ENCODE measurements at places on chromosomes 2 and 18.

DNA sequence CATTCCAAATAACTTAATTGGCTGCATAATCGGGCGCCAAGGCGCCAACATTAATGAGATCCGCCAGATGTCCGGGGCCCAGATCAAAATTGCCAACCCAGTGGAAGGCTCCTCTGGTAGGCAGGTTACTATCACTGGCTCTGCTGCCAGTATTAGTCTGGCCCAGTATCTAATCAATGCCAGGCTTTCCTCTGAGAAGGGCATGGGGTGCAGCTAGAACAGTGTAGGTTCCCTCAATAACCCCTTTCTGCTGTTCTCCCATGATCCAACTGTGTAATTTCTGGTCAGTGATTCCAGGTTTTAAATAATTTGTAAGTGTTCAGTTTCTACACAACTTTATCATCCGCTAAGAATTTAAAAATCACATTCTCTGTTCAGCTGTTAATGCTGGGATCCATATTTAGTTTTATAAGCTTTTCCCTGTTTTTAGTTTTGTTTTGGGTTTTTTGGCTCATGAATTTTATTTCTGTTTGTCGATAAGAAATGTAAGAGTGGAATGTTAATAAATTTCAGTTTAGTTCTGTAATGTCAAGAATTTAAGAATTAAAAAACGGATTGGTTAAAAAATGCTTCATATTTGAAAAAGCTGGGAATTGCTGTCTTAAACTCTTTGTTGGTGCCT is 1.4 kb downstream of the PCBP1 start:
- DNase-seq: no peak

GRCh38 chr2:49286045-49286444 is 131.7 kb upstream of the FSHR start:
- DNase-seq: no peak

DNA sequence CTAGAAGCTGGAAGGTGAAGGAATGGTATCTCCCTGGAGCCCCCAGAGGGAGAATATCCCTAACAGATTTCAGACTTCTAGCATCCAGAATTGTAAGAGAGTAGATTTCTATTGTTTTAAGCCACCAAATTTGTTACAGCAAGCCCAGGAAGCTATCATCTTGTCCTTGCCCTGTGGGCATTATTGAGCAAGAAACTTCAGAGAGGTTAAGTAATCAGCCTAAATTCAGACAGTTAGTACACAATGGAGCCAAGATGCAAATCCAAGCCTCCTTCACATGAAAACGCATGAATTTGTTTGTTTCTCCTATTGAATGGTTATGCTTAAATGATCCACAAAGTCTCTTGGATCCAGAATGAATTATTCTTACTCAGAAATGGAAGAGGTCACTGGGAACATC is 55.2 kb upstream of the TRIB2 start:
- peak; percentile 13 for DNase-seq

DNA sequence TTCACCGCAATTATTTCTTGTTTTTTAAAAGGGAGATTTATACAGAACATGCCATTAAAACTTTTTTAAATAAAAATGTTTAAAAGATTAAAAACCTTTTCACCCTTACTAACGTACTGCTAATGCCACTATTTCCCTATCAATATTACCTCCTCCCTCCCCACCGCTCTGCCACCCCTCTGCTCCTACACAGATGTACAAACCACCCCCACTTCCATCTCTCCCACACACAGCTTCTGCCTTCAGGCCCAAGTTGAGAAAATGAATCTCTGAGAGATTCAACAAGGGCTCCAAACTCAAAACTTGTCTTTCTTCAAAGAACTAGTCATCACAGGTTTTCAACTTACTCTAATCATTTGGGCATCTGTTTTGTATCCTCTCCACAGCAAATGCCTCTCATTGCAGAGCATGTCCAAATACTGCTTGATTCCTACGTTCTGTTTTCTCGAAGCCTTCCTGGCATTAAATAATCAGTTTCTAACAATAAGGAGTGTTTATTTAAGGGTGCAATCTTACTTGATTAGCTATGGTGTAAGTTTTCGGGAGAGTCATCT is 32.1 kb downstream of the FARSB start:
- DNase-seq: no peak

GRCh38 chr18:57923611-57924010 is 120.4 kb upstream of the NEDD4L start:
- no peak for DNase-seq

GRCh38 chr2:106039634-106040315 is 154.3 kb downstream of the UXS1 start:
- DNase-seq: no peak

DNA sequence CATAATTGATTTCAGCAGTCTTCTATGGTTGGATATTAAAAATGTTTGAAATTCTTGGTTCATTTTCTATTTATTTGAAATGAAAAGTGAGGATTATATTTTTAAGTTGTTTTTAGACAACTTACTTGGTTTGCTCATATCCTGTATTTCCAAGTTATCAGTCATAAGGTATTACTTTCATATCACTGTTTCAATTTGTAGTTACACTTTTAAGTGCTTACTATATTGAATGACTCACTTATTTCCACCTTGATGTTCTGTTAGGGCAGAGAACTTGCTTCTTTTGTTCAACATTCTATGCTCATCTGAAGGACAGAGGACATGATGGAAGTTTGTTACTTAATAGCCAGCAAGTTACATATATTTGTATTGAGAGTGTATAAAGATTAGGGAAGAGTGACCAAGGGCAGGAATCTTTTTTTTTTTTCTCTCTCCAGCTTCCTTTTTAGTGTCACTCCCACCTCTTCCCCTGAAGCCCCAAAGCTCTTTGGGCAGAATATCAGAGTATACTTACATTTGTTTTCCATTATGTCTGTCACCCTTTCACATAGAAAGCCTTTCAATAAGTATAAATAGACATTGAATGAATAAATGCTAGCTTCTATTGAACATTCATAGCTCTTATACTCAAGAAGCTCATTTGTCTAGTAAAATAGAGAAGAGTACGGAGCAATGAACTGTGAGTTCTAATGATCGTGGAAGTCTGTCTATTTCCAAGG is 28.1 kb downstream of the PIK3C3 start:
- no peak for DNase-seq

DNA sequence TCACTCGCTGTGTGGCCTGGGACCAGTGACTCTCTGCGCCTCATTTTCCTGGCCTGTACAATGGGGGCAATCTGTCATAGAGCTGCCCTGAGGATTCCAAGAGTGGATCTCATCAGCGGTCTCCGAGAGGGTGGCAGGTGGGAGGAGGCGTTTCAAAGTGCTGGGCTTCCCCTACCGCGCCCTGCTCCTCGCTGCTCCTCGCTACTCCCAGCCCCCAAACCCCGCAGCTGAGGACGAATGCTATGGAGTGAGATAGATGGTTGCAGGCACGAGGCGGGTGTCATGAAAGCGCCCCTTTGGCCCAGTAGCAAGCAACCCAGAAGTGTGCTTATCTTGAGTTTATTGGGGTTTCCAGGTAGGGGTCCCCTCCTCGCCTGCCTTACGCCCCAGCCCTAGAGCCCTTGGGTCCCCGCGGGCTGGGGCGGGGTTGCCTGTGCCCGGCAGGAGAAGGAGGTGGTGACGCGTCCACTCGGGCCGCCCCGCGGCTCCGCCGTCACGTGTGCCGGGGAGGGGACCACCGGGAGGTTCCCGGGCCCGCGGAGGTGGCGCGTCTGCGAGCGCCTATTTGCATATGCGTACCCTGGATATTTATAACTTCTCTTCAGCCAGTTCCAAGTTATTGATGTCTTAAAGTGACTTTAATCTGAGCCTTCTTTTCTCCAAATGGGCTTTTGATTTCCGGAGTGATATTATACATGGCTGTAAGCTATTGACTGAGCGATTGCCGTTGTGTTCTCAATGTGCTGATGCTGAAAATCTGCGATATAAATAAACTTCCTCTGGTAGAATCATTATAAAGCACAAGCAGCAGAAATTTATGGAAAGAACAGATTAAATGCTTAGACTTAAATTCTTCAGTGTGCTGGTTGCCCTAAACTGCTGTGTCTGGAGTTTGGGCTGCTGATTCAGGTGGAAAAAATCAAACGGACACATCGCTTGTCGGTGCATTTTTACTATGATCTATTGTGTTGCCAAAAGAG is 263.7 kb downstream of the ATAD2B start:
- DNase-seq: peak; percentile 23

GRCh38 chr2:23427976-23428375 is 43.0 kb downstream of the KLHL29 start:
- DNase-seq: no peak

DNA sequence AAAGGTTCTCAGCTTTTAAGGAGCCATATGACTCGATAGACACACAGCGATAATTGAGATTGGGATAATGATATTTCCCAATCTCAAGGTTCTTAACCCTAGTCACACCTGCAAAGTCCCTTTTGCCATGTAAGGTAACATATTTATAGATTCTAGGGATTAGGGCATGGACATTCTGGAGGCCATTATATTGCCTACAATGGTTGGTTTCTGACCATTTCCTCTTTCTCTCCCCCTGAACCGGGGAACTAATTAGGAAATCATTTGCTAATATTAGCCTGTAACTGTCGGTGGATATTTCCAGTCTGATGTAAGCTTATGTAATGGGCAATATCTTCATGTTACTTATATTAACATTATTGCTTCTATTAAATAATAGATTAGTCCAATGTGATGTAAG is 40.8 kb upstream of the ARHGAP15 start:
- no peak for DNase-seq

GRCh38 chr18:49123431-49123830 is 172.7 kb upstream of the SMAD7 start:
- DNase-seq: peak; percentile 41

DNA sequence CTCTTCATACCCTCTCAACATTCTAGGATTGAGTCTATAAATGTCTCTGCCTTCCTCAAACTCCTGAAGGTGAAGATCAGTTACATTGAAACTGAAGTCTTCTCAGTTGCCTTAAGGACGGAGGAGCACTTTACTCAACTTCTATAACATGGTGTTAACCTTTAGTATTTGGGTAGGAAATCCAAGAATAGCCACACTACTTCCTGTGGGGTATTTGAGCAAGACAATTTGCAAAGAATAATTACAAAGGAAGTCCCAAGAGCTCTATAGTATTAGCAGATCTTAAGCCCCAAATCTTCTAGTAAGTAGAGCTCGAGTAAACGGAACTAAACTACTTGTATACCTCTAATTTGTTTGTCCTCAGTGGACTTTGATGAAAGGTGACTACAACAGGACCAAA is 80.9 kb downstream of the SP100 start:
- DNase-seq: no peak

- DNase-seq: no peak
Measured at GRCh38 chr18:74012954-74013630, 134.5 kb downstream of the FBXO15 start.

DNA sequence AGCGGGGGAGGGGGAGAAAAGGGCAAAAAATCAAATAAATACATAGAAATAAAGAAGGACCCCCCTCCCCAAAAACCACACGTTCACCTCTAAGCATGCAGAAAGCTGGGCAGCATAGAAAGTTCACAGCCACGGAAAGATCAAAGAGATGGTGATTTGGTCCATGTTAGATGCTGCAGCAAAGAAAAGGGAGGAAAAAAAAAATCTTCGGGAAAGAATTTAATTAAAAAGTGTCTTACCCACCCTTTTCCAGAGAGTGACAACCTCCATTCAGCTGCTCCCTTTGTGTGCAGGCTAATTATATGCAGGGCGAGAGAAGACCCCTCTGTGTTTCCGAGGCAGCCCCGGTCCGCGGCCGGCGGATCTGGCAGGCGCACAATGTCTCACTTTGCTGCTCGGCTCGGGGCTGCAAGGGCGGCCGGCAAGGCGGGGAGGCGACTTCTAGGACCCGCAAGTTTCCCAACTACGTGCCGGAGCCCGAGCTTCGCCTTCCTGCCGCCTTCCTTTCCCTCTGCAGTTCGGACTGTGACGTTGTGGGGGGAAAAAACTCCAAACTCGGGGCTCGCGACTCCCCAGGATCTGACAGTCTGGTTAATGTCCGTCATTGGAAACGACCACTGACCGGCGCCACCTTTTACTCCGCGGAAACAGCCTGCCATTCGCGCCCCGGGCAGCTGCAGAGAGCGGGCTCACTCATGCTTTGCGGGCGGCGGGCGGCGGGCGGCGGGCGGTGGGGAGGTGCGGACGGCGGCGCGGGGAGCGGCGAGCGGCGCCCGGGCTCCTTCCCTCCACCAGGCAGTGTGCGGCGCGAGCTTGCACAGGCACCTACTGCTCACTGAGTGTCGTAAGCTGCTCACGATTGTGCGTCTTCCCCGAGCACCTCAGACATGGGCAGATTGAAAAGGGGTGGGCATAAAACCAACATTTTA is at the start of gene LRRTM1:
Gene LRRTM1, minus strand, starts transcription at position 844 of the 929 bp plus-strand sequence. CDS start 933 bp downstream, outside the sequence.
- no peak for DNase-seq

- DNase-seq: no peak
Measured at GRCh38 chr2:106812383-106812782, 73.6 kb downstream of the ST6GAL2 start.

DNA sequence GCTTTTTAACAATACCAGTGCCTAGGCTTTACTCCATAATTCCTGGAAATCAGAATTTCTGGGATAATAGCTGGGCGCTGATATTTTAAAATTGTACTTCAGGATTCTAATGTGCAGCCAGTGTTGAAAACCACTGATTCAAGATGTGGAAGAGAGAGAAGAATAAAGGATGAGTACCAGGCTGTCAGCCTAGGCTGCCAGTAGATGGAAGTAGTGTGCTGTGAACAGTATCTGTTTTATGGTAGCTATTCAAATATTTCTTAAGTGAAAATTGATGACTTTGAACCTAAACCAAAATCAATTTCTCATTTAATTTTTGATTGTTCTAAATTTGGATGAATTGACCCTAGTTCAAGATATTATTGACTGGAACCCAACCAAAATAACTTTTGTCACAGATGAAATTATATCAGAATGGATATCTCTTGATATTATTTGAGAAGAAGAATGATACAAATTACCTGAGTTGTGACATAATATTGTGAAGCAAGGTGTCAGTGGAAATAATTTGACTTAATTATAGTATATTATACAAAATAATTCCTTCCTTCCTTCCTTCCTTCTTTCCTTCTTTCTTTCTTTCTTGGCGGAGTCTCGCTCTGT is 88.0 kb downstream of the COMMD1 start:
- peak; percentile 64 for DNase-seq

DNA sequence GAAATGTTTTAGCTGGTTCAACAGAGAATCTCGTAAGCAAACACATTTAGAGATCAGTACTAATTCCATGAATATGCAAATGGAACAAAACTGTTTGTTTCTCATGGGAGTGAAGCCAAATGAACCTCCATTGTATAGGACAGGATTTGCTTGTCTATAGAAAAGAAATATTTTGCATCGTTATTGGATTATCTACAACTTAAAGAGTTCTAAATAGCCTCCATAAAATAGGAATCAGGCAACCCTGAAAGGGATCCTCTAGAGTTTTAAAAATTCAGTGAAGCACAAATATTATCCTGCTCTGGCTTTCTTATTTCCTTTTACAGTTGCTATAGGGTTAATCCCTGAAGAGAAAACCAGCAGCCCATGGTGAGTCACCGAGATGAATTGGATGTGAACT is 378.4 kb upstream of the NRXN1 start:
- no peak for DNase-seq

DNA sequence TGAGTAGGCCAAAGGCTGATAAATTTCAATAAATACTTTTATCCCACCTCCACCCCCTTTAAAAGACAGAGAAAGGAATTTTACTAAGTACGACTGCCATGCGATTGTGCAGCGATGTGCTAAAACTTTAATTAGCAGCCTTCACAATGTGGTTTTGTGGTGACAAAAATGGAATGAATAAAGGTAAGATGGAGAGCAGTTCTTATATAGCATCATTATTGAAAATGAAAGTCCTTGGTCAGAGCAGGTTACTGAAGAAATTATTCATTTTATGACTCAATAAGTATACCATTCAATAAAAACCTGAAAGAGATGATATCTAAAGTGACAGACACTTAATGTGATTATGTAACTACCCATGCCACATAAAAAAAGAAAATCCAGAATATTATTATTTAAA is 33.2 kb upstream of the MTIF2 start:
- no peak for DNase-seq

GRCh38 chr2:233234264-233234663 is 17.2 kb upstream of the ATG16L1 start:
- no peak for DNase-seq
